Mesenteric fat pad (tissue), 1 donor: ENCODE measurements at places on chromosomes 4 and X. TPM values are rescaled to one million over a fixed set of nuclear protein-coding genes. Genes with fewer than 3 reads are reported as not detected.

GRCh38 chrX:68889249-68889648, 60.4 kb downstream of the EFNB1 start:
- no peak for DNase-seq

DNA sequence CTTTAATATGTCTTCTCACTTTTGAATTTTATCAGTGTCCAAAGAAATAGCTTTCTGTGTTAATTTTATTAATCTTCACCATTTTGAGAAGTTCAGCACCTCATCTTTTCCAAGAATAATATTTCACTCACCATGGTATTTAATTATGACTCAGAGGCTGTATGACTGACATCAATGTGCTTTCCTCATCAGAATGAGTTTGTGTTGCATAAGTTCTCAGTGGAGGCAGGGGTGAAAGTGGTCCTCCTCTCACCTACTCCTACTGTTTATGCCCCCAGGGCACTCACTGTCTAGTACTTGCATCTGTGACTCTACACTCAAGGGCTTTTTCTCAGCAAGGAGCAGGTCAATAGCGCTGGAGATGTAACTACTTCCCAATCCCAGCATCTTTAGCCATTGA, 905.3 kb upstream of the INTU start:
- DNase-seq: no peak

Gene BMX
- 1.7 TPM for total RNA-seq

Gene PIR
- total RNA-seq: 30.0 TPM

Gene CCKAR
- total RNA-seq: not detected

DNA sequence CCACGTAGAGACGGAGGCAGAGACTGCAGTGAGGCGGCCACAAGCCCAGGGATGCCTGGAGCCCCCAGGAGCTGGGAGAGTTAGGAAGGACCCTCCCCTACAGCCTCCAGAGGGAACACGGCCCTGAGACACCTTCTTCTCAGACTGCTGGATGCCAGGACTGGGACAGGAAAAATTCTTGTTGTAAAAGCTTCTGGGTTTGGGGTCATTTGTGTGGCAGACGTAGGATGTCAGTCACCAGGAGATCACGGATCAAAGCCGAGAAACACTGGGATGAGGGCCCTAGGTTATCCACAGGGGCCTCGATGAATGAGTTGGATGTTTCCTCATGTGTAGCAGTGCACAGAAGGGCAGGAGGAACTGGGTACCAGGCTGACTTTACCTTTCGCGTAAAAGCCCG, 163.7 kb downstream of the SHOX start:
- DNase-seq: no peak

DNA sequence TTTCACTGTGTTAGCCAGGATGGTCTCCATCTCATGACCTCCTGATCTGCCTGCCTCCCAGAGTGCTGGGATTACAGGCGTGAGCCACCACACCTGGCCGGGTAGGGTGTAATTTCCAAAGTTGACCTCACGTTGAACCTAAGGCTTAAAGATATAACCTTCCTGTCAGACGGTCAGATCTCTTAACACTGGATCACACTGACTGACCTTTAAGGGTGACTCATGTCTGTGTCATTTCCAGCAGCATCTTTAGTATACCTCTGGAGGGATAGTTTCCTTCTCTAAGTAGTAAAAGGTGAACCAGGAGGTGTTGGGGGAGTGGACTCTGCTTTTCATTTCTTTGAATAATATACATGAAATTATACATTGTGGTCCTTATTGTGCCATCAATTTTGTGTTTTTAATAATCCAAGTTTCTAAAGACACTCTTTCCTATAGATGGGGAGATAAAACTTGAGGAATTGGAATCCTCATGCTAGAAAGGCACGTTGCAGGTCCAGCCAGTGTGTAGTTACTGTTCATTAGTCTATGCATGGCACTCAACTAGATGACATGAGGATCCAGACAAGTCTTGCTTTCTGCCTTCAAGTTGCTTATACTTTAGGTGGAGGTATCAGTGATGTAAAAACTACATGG, 45.7 kb downstream of the ARHGAP10 start:
- DNase-seq: no peak
